ENCODE measurements at places on chromosomes 6 and 20. TPM values are rescaled to one million over a fixed set of nuclear protein-coding genes. Genes with fewer than 3 reads are reported as not detected.

The LRRC73 gene
- total RNA-seq: 1.4 TPM

The DSE gene
- total RNA-seq: 66.3 TPM

The C6orf58 gene
- total RNA-seq: not detected

The PRSS35 gene
- total RNA-seq: 3.1 TPM

The OTOR gene
- total RNA-seq: not detected

The PKIB gene
- 24.6 TPM for total RNA-seq

The ID4 gene
- 4.5 TPM for total RNA-seq

DNA sequence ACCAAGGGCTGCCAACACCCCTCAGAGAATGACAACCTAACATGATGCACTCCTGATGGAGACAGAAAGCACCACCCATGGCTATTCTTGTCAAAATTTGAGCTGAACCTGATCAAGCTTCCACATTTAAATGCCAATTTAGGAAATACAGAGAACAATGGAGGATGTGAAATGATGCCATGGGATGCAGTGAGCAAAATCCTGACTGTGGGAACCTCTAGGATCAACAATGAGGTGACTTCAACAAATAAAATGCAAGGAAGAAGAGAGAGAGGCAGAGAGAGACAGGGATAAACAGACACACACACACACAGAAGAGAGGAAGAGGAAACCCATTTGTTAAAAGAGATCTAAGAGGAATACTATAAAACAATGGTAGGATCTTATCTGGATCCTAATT lies 119.6 kb upstream of the NUP153 start:
- no peak for DNase-seq
- no peaks in the 10 kb centered on the region for H3K27me3 ChIP-seq
- peaks cover 49% of the 10 kb centered on the region for H3K36me3 ChIP-seq
- H3K4me3 ChIP-seq: no peak overlapping the region
- no peaks in the 10 kb centered on the region for H3K4me1 ChIP-seq

GRCh38 chr6:18214003-18214402 lies 50.3 kb downstream of the DEK start:
- no peaks in the 10 kb centered on the region for H3K4me1 ChIP-seq
- no peak for DNase-seq
- H3K4me3 ChIP-seq: no peak overlapping the region
- peak overlapping the region; percentile 75 for H3K27ac ChIP-seq
- H3K36me3 ChIP-seq: peaks cover 19% of the 10 kb centered on the region
- H3K27me3 ChIP-seq: no peaks in the 10 kb centered on the region

- no peak overlapping the region for H3K27ac ChIP-seq
- no peak for DNase-seq
- no peaks in the 10 kb centered on the region for H3K27me3 ChIP-seq
- H3K4me3 ChIP-seq: no peak overlapping the region
Observed at GRCh38 chr6:137013738-137014602, 30.8 kb downstream of the IL20RA start.

DNA sequence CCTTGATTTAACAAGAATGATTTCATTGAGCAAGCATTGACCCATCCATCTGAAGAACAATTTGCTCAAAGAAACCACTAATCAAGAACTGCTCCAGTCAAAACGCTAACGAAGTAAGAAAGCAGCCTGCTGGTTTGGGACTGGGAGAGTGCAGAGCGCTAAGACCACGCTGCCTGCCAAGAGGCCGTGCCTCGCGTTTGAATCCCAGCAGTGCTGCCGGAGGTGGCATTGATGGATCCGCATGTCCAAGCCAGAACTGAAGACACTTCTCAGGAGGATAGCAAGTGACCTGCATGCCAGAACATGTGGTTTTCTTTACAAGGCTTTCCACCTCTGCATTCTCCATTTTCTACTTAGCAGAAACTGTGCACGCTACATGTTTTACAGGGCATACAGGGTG lies 105.2 kb upstream of the FOXC1 start:
- no peak overlapping the region for H3K27ac ChIP-seq
- no peaks in the 10 kb centered on the region for H3K4me1 ChIP-seq
- DNase-seq: no peak

DNA sequence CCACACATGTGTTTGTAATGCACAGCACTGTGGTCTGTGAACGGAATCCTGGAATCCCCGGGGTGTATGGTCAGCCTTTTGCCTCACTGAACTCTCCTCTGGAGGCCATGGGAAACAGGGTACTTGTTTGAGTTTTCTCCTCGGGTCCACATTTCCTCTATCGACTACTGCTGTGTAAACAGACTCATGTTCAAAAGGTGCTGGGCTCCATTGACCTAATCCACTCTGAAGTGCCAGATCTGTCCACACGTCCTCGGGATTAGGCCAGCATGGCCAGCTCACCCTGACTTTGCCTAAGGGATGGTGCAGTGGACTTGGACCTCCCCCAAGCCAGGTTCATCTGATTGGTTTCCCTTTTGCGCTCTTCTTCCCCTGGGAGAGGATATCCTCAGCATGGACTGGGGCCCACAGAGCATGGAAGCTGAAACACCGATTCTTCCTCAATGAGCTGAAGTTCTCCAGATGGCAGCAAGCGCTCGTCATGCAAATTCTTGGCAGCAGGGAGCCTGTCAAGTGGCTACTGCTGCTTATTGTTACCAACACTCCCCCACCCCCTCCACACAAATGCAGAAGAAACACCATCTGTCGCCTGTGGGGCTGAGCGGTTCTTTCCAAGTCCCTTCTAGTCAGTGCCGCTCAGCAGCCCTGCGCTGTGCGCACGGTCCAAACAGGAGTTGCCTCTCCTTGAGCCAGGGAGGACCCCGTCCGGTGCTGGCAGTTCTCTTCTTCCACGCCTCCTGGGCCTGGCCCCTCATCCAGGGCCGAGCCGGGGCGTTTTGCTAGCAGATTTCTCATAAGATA lies 292.6 kb upstream of the MARCKS start:
- no peaks in the 10 kb centered on the region for H3K36me3 ChIP-seq
- peak overlapping the region; percentile 55 for H3K4me3 ChIP-seq
- H3K4me1 ChIP-seq: peaks cover 43% of the 10 kb centered on the region

DNA sequence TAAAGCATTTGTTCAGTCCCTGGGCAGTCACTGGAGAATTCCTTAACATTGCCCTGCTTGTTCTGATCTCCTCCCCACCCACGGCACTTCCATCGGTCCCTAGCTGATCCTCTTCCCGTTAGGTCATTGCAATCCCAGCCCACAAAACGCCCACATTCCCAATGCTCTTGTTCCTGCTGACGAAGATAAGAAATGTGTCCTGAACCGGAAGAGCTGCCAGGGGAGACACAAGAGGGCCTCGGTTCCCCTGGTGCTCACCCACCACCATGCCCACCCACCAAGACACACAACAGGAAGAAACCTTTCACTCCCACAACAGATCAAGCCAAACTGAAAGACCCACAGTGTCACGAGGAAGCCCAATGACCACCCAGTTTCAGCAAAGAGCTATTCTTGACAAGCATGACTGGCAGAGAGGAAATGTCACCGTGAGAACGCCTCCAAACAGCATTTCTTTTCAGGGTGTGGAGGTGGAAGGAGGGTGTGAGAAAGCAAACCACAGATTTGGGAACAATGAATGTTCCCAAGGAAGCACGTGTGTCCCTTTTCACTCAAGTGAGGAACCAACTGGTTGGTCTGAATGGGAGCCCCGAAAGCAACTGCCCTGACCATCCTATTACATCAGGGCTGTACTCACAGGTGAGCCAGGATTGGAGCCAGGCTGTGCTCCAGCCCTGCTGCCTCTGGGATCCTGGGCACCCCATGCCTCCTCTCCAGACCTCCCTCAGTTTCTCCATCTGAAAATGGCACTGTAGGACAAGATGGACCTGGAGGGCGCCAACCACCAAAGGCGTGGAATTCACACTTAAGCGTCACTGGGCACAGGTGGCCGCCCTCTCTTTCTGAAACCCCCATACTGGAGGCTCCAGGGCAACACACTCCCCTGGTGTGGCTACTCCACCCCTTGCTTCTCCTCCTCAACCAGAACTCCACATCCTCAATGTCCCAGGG lies 97.5 kb downstream of the ZMYND8 start:
- no peak overlapping the region for H3K4me3 ChIP-seq
- no peaks in the 10 kb centered on the region for H3K27me3 ChIP-seq
- H3K27ac ChIP-seq: peak overlapping the region; percentile 84
- no peaks in the 10 kb centered on the region for H3K4me1 ChIP-seq

DNA sequence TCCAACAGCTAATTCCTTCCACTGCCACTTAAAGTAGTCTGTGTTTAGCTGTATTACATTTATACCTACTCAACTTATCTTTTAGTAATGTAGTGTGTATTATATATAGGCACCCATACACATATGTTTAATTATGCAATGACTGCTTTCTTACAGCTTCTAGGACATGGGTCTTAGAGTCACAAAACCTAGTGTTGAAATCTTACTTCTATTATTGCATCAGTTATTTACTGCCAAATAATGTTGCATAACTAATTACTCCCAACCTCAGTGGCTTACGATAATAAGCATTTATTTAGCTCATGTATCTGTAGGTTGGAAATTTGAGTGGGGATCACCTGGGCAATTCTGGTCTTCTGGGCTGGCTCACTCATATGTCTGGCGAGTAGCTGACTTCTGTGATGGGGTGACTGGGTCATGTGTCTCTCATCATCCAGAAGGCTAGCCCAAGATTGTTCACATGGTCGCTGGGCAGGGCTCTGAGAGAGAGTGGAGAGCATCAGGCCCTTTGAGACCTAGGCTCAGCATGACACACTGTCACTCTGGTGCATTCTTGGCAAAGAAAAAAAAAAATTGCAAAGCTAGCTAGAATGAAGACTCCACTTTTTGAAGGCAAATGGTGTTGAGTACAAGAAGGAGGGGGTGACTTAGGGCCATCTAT lies 187.0 kb downstream of the PLCB1 start:
- H3K36me3 ChIP-seq: no peaks in the 10 kb centered on the region
- H3K4me1 ChIP-seq: peaks cover 15% of the 10 kb centered on the region
- no peaks in the 10 kb centered on the region for H3K27me3 ChIP-seq
- H3K4me3 ChIP-seq: no peak overlapping the region

DNA sequence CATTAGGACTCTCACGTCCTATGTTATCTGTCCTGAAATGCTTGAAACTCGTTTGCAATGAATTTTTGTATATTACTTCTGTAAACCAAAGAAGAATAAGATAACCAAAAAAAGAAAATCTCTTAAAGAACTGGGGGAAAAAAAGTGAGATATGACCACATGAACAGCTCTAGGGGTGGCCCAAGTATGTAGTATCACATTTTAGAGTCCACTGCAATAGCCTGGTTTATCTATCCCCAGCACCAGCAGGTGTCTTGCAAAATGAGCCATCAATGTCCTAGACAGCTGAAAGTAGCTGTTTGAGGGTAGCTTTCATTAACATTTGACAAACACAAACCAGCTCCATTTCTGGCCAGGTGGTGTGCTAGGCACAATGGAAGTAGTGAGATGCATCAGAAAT lies 102.8 kb downstream of the PXDC1 start:
- no peaks in the 10 kb centered on the region for H3K27me3 ChIP-seq
- no peak for DNase-seq
- H3K4me3 ChIP-seq: no peak overlapping the region

DNA sequence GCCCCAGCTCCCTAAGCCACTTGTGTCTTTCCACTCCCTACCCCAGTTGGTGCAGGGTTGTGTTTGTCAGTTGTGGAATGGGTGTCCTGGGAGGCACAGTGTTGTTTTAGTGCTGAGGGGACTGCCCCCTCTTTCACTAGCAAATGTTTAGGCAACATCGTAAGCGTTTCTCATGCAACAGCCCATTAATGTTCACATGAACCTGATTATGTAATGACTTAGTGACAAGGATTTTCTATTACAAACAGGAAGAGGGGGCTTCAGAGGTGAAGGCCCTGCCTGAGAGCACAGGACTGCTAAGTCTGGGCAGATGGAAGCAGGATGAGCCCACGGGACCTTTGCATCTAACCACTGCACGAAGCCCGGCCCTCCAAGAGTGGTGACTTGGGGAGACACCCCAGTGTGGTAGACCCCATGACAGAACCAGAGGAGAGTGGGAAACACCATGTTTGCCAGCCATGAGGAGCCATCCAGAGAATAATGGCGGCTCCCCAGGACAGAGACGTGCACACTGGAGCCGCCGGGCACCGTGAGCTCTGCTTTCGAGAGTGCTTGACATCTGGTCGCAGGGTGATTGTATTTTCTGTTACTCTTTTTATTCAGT lies 339.7 kb downstream of the THBS2 start:
- DNase-seq: no peak
- no peak overlapping the region for H3K4me3 ChIP-seq

DNA sequence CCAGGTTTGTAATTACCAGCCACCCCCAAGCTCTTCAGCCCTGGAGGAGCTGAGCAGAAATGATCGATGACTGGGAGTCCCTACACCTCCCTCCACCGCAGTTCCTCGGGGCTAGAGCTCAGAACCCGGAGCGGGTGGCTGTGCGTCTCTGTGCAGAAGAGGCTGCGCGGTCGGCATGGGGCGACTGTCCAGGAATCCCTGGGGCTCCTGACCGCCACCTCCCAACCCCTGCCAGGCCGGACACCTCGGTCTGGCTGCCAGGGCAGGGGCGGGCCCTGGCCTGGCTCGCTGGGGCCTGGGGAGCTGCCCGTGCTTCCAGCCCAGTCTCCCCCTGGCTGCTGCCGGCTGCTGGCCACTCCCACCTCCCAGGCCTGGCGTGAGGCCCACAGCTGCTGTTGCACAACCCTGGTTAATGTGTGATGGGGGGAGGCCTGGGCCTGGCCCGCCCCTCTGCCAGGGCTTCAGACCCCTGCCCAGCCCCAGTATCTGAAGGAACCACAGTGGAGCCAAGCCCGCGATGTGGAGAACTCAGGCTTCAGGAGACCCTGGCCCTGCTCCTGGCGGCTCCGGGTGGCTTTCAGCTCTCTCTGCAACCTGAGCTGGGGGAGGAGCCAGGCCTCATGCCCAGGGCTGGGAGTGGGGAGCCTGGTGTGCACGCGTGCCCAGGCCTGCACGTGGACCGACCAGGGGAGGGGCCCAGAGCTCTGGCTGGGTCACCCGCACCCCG lies 1.2 kb downstream of the SLC2A4RG start:
- H3K27ac ChIP-seq: no peak overlapping the region
- H3K4me3 ChIP-seq: peak overlapping the region; percentile 60
- H3K27me3 ChIP-seq: no peaks in the 10 kb centered on the region
- DNase-seq: peak; percentile 75
- H3K4me1 ChIP-seq: no peaks in the 10 kb centered on the region

DNA sequence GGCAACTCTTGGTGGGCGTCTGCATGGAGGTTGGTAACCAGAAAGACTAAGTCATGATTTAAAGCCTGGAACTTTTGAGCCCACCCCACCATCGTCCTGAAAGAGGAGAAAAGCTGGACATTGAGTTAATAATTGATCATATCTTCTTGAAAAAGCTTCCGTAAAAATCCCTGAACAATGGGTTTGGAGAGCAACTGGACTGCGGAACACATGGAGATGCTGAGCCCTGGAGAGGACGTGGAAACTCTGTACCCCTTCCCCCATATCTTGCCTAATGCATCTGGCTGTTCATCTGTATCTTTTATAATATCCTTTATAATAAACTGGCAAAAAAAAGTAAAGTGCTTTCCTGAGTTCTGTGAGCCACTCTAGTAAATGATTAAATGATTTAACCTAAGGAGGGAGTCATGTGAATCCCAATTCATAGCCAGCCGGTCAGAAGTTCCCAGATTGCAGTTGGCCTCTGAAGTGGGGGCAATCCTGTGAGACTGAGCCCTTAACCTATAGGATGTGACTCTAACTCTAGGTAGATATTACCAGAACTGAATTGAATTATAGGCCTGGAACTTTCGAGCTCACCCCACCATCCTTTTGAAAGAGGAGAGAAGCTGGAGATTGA lies 26.5 kb upstream of the LGSN start:
- peaks cover 5% of the 10 kb centered on the region for H3K4me1 ChIP-seq
- no peaks in the 10 kb centered on the region for H3K36me3 ChIP-seq
- no peaks in the 10 kb centered on the region for H3K27me3 ChIP-seq
- H3K4me3 ChIP-seq: no peak overlapping the region

- peaks cover 43% of the 10 kb centered on the region for H3K4me1 ChIP-seq
- H3K36me3 ChIP-seq: no peaks in the 10 kb centered on the region
- H3K4me3 ChIP-seq: no peak overlapping the region
- DNase-seq: no peak
Observed at GRCh38 chr6:34953061-34954025, 64.3 kb downstream of the ANKS1A start.

- peaks cover 26% of the 10 kb centered on the region for H3K4me1 ChIP-seq
- H3K27me3 ChIP-seq: no peaks in the 10 kb centered on the region
- DNase-seq: no peak
Observed at GRCh38 chr6:129498541-129498940, 211.4 kb downstream of the ARHGAP18 start.
